GM23248 (cell line): ENCODE measurements at places on chromosomes 6 and 20.
A peak's percentile ranks its signal among the peaks of the same experiment; 100 is the strongest.

- DNase-seq: peak; percentile 71
Measured at GRCh38 chr20:57080796-57081195, 185.6 kb downstream of the BMP7 start.

DNA sequence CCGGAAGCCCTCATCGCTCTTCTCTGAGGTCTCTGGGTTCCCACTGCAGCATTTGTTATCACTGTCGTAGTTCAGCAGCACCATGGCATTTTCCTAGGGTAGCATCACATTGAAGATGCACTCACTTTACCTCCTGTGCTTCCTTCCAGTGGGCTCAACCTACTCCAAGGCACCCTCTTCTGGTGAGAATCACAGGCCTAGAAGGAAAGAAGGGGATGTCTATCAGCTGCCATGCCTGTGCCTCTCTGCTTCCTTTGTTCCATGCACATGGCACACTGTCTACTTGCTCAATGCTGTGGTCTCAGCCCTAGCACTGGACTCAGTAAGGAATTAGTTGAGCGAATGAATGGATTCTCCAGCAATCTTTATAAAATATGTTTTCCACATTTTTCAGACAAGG lies 22.6 kb downstream of the CST4 start:
- DNase-seq: no peak

DNA sequence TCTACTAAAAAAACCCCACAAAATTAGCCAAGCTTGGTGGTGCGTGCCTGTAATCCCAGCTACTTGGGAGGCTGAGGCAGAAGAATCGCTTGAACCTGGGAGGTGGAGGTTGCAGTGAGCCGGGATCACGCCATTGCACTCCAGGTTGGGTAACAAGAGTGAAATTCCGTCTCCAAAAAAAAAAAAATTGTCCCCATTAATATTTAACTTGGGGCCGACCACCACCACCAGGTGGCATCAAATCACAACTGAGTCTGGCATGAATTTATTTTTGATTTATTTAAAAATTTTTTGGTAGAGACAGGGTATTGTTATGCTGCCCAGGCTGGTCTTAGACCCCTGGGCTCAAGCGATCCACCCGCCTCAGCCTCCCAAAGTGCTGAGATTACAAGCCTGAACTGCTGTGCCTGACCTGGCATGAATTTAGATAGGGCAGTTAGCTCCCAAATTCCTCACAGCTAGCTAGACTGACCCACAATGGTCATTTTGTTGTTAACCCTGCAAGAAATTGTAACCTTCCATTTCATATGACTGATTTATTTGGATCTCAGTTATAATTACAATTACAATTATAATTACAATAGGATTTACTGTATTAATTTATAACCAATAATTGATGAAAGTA lies 17.1 kb upstream of the BEND3 start:
- peak; percentile 57 for DNase-seq

DNA sequence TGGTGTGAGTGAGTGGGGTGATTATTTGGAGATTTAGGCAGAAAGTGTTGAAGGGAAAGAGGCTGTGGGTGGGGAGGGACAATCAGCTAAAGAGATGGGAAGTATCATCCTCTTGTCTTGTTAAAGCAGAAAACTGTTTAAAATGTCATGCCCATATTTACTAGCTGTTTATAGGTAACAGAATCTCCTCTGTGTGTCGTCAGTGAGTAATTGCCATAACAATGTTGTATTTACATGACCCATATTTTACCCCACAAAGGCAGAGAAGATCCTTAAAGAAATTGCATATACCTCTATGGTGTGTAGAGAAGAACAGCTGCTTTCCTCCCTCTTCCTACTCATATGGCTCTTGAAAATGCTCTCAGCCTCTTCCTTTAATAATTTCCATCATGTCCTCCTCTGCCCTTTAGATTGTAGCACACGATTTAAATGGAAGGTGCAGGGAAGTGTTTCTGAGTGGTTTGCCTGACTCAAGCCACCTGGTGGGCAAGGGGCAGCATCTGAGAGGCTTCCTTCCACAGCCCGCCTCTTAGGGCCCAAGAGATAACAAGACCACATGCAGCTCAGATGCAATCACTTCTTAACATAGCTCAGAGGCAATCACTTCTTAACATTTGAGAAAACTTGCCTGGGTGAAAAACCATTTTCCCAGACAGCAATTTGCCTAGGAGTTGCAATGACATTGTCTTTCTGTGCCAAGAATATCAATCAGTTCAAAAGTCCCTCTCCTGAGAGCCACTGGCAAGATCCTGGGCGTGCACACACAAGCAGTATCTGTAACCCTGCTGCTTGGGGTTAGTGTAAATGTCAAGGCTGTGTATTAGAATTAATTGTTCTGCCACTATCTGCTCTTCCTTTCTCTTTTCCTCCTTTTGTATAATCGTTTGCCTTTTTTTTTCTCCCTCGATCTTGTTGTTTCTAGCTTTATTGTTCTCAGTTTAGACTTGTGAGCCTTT lies 44.1 kb upstream of the EDN1 start:
- peak; percentile 6 for DNase-seq

DNA sequence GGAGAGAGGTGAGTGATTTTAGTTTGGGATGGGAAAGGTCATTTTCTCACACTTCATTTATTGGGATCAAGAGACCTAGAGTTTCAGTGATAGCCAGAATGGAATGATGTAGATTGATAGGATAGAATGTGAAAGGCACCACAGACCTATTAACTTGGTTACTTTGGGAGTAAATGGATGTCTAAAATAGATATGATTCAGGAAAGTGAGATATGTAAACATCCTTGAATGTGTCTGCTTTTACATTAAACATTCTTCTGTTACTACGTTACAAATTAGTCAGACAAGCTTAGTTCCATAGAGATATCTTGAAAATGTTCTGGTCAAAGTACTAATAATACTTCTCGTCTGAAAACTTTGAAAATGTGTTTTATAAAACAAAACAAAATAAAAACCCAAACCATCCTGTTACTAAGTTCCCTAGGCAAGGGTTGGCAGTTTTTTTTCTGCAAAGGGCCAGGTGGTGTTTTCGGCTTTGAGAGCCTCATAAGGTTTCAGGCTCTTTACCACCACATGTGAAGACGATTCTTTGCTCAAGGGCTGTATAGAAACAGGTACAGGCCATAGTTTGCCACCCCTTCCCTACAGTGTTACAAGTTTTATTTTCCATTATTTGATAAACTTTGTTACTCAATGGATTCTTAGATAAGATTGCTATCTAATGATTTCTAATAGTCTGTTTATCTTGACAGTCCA lies 3.4 kb downstream of the CYB5R4 start:
- no peak for DNase-seq

DNA sequence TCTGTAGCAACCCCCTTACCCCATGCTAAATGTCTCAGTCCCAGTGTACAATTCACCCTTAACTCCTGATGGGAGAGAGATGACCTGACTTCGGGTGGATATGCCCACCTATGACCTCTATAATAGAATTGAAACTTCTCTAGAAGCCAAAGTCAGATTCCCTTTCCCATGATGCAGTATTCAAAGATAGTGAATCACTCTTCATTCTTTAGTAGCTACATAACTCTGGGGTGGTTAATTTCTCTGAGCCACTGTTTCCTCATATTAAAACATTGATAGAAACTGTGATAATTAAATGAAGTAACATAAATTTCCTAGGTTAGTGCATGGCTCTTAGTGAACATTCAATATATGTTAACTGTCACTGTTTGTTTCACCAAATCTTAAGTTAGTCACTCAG lies 500.4 kb downstream of the COL12A1 start:
- DNase-seq: peak; percentile 40

GRCh38 chr6:124741341-124741740 lies 220.9 kb upstream of the RNF217 start:
- no peak for DNase-seq

DNA sequence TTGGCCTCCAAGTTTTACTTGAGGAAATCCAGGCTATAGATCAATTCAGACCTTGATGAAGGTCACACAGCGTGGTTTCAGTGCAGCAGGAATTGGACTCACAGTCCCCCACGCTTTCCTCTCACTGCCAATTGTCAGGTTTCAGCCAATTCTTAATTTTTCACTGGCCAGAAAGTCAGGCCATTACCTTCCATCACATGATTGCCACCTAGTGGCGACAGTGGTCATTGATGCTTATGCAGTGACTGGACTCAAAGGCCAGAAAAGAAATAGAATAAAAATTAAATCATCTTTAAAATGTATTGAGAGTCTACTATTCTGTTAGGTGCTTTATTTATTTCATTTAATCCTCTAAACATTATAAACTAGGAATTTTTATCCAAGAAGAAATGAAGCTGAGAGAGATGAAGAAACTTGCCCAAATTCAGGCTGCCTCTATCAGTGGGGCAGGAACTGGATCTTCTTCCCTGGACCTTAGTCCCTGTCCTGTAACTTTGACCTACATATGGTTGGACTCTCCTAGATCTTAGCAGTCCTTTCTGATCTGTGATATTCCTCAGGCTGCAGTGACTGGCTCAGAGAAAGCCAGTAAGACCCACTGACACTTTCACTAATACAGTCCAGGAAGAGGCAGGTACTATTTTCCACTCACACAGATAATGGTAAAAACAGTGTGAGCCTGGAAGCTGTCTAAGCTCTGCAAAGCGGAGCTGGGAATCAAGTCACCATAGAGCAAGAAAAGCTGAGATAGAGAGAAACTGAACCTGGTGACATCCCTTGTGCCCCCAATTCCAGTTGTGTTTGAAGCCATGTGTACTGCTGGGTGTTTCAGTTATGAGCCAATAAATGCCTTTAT lies 133.3 kb downstream of the ELOVL4 start:
- peak; percentile 74 for DNase-seq

- DNase-seq: no peak
Measured at GRCh38 chr6:79584332-79584731, 46.8 kb upstream of the SH3BGRL2 start.

DNA sequence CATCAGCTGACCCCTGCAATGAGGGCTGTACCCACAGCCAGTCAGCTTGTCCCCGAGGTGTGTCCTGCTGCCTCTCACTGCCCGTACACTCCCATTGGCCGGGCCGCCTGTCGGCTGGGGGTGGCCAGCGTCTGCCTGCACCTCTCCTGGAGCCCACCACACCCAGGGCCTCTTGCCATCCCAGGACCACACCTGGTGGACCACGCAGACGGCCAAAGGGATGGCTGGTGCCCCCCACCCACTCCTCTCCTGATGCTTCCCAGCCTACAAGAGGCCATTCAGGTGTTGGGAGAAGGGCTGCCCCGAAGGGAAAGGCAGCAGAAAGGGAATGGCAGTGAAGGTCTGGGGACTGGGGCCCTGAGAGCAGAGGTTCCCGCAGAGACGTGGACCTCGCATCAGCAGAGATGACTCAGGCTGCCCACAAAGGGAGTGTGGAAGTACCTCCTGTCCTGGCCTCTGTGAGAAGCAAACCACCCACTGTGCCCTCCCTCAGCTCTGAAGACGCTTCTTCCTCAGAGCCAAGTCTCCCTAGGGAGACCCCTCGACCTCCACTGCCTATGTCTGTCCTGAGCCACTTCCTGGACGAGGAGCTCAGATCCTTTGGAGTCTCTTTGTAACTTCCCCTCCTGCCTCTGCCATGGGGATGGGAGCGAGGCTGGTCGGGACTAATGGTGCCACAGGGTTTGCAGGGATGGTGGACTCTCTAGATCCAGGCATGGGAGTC lies 60.9 kb downstream of the PYGB start:
- peak; percentile 84 for DNase-seq

DNA sequence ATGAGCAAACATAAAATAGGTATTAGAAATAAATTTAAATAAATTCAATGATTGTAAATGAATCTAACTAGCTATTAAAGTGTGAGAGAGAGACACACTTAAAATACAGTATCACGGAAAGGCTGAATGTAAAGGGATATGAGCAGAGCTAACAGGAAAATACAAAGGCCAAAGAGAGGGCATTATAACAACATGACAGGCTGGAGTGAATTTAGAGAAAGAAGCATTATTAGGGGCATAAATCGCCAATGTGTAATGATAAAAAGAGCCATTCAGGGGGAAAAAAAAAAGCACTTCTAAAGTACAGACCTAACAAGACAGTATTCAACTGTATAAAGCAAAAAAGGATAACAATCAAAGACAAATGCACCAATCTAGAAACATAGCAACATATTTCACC lies 28.1 kb downstream of the DACT2 start:
- DNase-seq: no peak

- DNase-seq: peak; percentile 53
Measured at GRCh38 chr6:139982195-139982594, 607.7 kb upstream of the CITED2 start.

GRCh38 chr6:155223646-155224451 lies 40.0 kb upstream of the CLDN20 start:
- DNase-seq: peak; percentile 91

DNA sequence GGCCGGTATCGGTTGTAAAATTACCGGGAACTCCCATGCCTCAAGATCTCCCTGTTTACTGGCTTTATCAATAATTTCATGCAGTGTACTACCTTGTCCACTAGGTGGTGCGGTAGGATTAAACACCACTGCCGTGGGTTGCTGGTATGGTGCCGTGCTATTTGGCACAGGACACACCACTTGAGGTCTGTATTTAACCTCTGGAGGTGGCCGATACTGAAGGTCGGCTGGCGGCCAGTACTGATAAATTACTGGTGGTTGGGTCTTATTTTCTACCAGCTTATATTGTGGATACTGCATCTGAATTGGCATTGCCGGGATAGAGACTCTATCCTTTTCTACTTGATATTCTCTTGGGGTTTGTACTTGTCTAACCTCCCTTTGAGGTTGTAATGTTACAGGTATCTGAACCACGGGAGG lies 14.3 kb upstream of the PTCRA start:
- peak; percentile 82 for DNase-seq

- DNase-seq: no peak
Measured at GRCh38 chr20:49843770-49844380, 31.2 kb downstream of the SLC9A8 start.

GRCh38 chr6:158174024-158174423 lies 5.9 kb downstream of the GTF2H5 start:
- DNase-seq: no peak

DNA sequence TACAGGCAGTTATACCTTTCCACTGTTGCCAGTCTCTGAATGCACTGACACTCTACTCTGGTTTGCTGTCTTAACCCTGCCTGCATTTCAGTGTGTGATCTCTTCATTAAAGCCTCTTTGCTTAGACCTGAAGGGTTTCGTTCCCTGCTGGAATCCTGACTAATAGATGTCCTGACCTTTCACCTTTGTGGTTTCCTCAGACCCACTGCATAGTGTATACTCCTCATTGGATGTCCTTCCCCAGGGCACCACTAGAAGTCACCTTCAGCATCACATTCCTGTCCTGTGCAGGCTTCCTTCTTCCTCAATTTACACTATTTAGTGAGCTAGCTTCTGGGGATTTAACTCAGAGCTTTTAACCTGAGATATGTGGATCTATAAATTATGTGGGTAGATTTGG lies 120.6 kb downstream of the RCAN2 start:
- no peak for DNase-seq

DNA sequence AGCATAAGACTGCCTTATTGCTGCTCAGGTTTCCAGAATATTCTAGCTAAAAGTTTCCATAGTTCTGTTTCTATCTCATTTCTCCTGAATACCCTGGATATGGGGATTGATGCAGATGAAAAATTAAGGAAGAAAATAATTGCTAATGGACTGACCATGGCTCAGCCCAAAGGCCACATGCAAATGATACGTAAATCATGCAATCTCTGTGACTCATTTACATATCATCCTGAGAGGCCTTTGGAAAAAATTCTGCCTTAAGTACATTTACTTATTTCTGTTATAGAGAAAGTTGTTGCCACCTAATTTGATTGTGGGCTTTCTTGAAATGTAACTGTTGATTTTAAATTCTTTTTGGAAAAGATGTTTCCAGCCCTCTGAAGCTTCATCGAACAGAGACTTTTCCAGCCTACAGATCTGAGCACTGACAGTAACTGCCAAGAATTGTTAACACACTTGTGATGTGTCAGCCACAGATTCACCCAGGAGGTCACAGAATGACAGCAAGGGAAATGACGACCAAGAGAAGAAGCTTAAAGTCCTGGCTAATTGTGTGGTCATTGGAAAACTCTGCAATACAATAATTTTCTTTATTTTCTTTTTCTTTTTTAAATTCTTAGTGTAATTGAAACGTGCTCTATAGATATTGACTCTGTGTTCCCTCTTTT lies 174.8 kb downstream of the DOK5 start:
- DNase-seq: peak; percentile 87
